ENCODE measurements at places on chromosomes 1 and 21.

GRCh38 chr21:35737449-35737848 is 322.9 kb downstream of the SETD4 start:
- no peak for DNase-seq

DNA sequence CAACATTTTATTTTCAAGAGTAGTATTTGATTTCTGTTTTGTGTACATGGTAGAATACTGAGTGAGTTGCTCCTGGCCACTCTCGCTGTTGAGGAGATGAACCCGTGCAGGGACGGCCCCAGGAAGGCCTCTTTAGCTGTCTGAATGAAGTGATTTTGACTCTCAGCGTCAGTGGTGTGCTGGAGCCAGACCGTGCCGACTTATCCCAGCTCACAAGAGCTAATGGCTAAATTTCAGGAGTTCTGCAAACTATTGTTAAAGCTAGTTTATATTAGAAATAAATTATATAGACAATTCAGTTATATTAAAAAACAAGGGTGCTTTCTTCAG is 111.2 kb upstream of the KIF26B start:
- no peak for DNase-seq

GRCh38 chr1:27646676-27647075 is 11.7 kb upstream of the FGR start:
- DNase-seq = no peak

- DNase-seq = no peak
Measured at GRCh38 chr1:157410457-157410856, 141.9 kb downstream of the FCRL5 start.
